SJSA1 (cell line): ENCODE measurements at places on chromosomes 5 and 9. TPM values are rescaled to one million over a fixed set of nuclear protein-coding genes. Genes with fewer than 3 reads are reported as not detected.

DNA sequence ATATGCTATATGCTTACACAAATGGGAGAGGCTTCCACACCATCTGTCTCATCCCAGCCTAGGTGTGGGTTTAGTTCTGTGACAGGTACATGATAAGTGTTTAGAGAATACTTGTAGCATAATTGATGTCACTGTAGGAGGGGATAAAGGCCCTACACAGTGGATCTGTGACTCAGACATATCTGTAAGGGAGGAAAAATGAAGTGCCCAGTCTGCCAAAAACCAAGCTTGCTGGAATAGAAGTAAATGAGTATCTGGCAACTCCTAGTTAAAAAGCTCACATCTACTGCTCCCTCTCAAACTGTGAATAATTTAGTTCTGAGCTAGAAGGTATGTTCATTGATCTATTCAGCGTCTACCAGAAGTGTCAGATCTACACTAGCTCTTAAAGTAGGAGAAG lies 38.9 kb upstream of the FAM174A start:
- H3K36me3 ChIP-seq = no peaks in the 10 kb centered on the region
- H3K27ac ChIP-seq = no peak overlapping the region
- no peaks in the 10 kb centered on the region for H3K27me3 ChIP-seq
- no peak overlapping the region for H3K4me3 ChIP-seq
- DNase-seq = no peak

GRCh38 chr5:18000744-18001143 lies 366.5 kb downstream of the TAF11L14 start:
- no peaks in the 10 kb centered on the region for H3K27me3 ChIP-seq
- no peak overlapping the region for H3K27ac ChIP-seq
- H3K4me1 ChIP-seq = no peaks in the 10 kb centered on the region
- H3K4me3 ChIP-seq = no peak overlapping the region
- no peaks in the 10 kb centered on the region for H3K36me3 ChIP-seq

- no peaks in the 10 kb centered on the region for H3K36me3 ChIP-seq
- no peaks in the 10 kb centered on the region for H3K27me3 ChIP-seq
- H3K4me3 ChIP-seq = no peak overlapping the region
- H3K27ac ChIP-seq = no peak overlapping the region
- no peaks in the 10 kb centered on the region for H3K4me1 ChIP-seq
- no peak for DNase-seq
Measured at GRCh38 chr5:44942524-44943001, 133.8 kb downstream of the MRPS30 start.

DNA sequence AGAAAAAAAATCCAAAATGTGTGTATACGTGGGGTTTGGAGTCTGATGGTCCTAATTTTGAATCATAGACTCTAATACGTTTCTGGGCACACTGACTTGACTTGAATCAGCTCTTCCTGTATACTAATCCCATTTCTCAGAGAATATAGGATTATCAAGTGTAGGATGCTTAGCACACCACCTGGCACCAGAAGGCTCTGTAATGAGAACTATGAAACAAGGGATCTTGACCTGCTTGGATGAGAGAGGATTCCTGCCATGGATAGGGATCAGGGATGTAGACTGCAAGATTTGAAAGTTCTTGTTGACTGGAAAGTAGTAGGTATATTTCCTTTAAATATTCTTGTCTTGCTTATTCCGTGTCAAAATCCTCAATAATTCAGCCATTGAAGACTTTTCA lies 7.8 kb downstream of the HSPA4 start:
- no peak for DNase-seq
- H3K27me3 ChIP-seq = no peaks in the 10 kb centered on the region
- H3K4me1 ChIP-seq = no peaks in the 10 kb centered on the region
- no peak overlapping the region for H3K4me3 ChIP-seq

GRCh38 chr5:11174591-11174990 lies 413.6 kb upstream of the DAP start:
- H3K4me1 ChIP-seq = no peaks in the 10 kb centered on the region
- peaks cover 20% of the 10 kb centered on the region for H3K27me3 ChIP-seq
- DNase-seq = no peak
- H3K36me3 ChIP-seq = no peaks in the 10 kb centered on the region

- H3K27ac ChIP-seq = no peak overlapping the region
- peaks cover 74% of the 10 kb centered on the region for H3K36me3 ChIP-seq
- DNase-seq = no peak
- no peak overlapping the region for H3K4me3 ChIP-seq
- peaks cover 26% of the 10 kb centered on the region for H3K4me1 ChIP-seq
Measured at GRCh38 chr5:171405615-171406014, 13.8 kb upstream of the FGF18 start.

DNA sequence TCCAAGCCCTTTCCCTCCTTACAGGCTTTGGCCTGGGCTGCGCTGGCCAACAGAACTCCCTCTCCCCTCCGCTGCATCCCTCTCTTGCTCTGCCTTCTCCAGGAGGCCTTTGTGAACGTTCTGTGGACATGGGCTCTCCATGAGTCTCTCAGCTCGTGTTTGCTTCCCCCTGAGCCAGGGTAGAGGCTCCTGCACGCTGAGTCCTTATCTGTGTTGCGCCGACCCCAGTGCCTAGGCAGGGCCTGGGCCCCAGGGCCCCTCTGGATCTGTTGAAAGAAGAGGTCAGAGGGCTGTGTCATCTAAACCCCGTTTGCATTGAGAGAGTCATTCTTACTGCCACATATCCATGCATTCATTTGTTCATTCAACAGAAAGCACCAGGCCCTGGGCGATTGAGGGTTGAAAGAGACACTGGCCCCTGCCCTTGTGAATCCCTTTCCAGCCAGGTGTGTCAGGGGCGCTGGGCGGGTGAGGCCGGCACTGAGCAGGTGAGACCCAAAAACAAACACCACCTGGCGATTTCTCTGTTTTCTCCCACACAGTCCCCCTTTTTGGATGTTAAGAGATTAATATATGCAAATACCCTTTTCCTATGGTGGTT lies 111.2 kb upstream of the IER5L start:
- H3K4me1 ChIP-seq = no peaks in the 10 kb centered on the region
- no peak for DNase-seq
- no peaks in the 10 kb centered on the region for H3K36me3 ChIP-seq
- no peak overlapping the region for H3K4me3 ChIP-seq
- no peaks in the 10 kb centered on the region for H3K27me3 ChIP-seq

GRCh38 chr5:7787770-7788169 lies 63.2 kb downstream of the CFAP90 start:
- H3K27ac ChIP-seq = no peak overlapping the region
- no peaks in the 10 kb centered on the region for H3K4me1 ChIP-seq
- no peak overlapping the region for H3K4me3 ChIP-seq
- H3K27me3 ChIP-seq = no peaks in the 10 kb centered on the region
- no peaks in the 10 kb centered on the region for H3K36me3 ChIP-seq

- no peaks in the 10 kb centered on the region for H3K36me3 ChIP-seq
- H3K27me3 ChIP-seq = no peaks in the 10 kb centered on the region
- peaks cover 5% of the 10 kb centered on the region for H3K4me1 ChIP-seq
- H3K27ac ChIP-seq = no peak overlapping the region
- no peak for DNase-seq
- H3K4me3 ChIP-seq = no peak overlapping the region
Measured at GRCh38 chr5:33696411-33696810, 195.4 kb downstream of the ADAMTS12 start.

DNA sequence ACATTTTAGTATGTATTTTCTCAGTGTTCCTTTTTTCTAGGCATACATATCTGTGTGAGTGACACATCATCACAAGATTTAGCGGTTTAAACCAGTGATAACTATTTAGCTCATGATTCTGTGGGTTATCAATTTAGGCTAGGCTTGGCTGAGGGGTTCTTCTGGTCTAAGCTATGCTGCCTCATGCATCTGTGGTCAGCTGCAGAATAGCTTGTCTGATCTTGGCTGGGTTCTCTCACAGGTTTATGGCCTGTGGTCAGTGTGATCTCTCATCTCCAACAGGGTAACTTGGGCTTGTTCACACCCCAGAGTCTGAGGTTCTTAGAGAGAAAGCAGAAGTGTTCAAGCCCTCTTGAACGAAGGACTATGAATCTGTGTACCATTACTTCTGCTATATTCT lies 363.3 kb downstream of the KDM4C start:
- no peaks in the 10 kb centered on the region for H3K4me1 ChIP-seq
- no peaks in the 10 kb centered on the region for H3K27me3 ChIP-seq
- no peaks in the 10 kb centered on the region for H3K36me3 ChIP-seq
- DNase-seq = no peak
- H3K27ac ChIP-seq = no peak overlapping the region

- DNase-seq = no peak
- H3K4me3 ChIP-seq = no peak overlapping the region
- H3K4me1 ChIP-seq = no peaks in the 10 kb centered on the region
- no peak overlapping the region for H3K27ac ChIP-seq
- no peaks in the 10 kb centered on the region for H3K36me3 ChIP-seq
Measured at GRCh38 chr5:124253203-124253810, 493.1 kb downstream of the ZNF608 start.

DNA sequence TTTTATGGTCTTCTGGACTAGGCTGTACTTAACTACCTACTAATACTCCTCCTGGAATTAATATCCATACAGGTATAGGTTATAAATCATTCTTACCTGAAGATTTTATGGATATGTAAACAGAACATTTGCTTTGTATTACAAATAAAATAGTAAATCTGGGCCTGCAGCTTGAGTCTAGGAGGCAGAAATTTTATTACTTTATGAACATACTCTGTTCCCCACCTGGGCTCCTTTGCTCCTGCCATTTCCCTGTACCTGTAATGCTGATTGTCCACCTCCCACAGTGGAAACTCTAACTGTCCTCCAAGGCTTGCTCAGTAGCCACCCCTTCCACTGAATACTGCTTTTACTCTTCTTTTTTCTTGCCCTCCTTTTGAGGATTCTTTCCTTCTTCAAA lies 108.0 kb downstream of the PAM start:
- no peak overlapping the region for H3K27ac ChIP-seq
- H3K36me3 ChIP-seq = no peaks in the 10 kb centered on the region; the same call in 1 of the 2 replicates
- H3K27me3 ChIP-seq = no peaks in the 10 kb centered on the region
- no peak overlapping the region for H3K4me3 ChIP-seq
- no peak for DNase-seq
- H3K4me1 ChIP-seq = peaks cover 41% of the 10 kb centered on the region

- H3K4me3 ChIP-seq = no peak overlapping the region
- H3K27ac ChIP-seq = no peak overlapping the region
- H3K36me3 ChIP-seq = no peaks in the 10 kb centered on the region
- H3K27me3 ChIP-seq = no peaks in the 10 kb centered on the region
- no peak for DNase-seq
Measured at GRCh38 chr5:33745101-33745770, 146.6 kb downstream of the ADAMTS12 start.

DNA sequence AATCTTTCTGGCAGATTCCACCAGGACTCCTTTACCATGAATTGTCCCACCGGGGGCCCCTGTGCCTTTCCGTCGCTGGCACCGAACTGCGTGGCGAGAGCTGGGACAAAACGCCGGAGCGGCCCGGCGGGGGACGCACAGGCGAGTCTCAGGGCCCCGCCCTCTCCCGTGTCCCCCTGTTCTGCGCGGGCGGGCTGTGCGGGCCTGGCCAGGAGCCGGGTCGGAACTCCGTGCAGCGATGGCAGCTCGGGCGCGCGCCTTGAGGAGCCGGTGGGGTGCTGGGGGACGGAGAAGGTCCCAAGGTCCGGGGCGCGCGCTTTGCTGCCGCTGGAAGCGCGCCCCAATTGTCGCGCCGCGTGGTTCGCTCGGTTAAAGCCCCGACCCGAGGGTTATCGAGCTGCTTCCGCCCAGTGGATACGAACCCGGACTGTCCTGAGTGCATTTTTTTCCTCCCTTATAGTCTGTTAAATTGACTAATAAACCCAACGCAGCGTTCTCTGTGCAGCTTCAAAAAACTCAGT lies 125.3 kb downstream of the TMEM174 start:
- no peaks in the 10 kb centered on the region for H3K27me3 ChIP-seq
- H3K27ac ChIP-seq = no peak overlapping the region

GRCh38 chr5:2288466-2288865 lies 405.7 kb upstream of the IRX4 start:
- H3K4me1 ChIP-seq = no peaks in the 10 kb centered on the region
- no peaks in the 10 kb centered on the region for H3K27me3 ChIP-seq
- H3K4me3 ChIP-seq = no peak overlapping the region
- no peaks in the 10 kb centered on the region for H3K36me3 ChIP-seq
- no peak overlapping the region for H3K27ac ChIP-seq
- no peak for DNase-seq

GRCh38 chr5:9924614-9925013 lies 294.5 kb upstream of the TAS2R1 start:
- H3K27ac ChIP-seq = peak overlapping the region; percentile 80
- no peaks in the 10 kb centered on the region for H3K36me3 ChIP-seq
- H3K4me1 ChIP-seq = peaks cover 34% of the 10 kb centered on the region
- no peaks in the 10 kb centered on the region for H3K27me3 ChIP-seq

DNA sequence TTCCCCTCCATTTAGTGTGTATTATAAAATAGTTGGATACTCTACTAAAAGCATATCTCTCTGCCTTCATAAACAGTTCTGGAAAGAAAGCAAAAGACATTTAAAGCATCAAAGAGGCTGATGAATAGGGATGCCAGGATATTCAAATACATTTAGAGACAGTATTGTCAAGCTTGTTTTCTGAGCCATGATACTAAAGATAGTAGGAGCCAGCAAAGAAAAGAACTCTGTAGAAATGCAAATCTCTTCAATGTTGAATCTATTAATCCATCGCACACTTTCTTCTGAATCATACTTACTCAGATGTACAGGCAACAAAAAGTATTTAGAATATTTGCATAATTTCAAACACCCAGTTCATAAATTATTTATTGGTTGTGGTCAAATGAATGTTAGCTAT lies 207.1 kb upstream of the MEF2C start:
- H3K4me3 ChIP-seq = no peak overlapping the region
- no peaks in the 10 kb centered on the region for H3K4me1 ChIP-seq
- DNase-seq = no peak
- H3K36me3 ChIP-seq = no peaks in the 10 kb centered on the region
- H3K27me3 ChIP-seq = no peaks in the 10 kb centered on the region
- no peak overlapping the region for H3K27ac ChIP-seq

GRCh38 chr5:130885691-130886090 lies 279.4 kb downstream of the HINT1 start:
- peaks cover 4% of the 10 kb centered on the region for H3K27me3 ChIP-seq
- H3K27ac ChIP-seq = no peak overlapping the region
- no peak overlapping the region for H3K4me3 ChIP-seq
- H3K4me1 ChIP-seq = no peaks in the 10 kb centered on the region

GRCh38 chr5:6576861-6577501 lies 55.9 kb downstream of the NSUN2 start:
- H3K4me3 ChIP-seq = no peak overlapping the region
- no peak overlapping the region for H3K27ac ChIP-seq

SETX gene
- 26.1 and 34.6 TPM in 2 replicates for total RNA-seq

NDUFA8 gene
- 38.5 and 47.8 TPM in 2 replicates for total RNA-seq

IFNA2 gene
- total RNA-seq = not detected in 2 replicates

IFNB1 gene
- total RNA-seq = not detected in 2 replicates

BNC2 gene
- total RNA-seq = 1.6 and 4.9 TPM in 2 replicates

PIP5KL1 gene
- total RNA-seq = 1.6 and 18.4 TPM in 2 replicates

PCDHA3 gene
- total RNA-seq = 0.05 TPM in 1 of 2 replicates, not detected in the other

GLDC gene
- total RNA-seq = 0.18 TPM in 1 of 2 replicates, not detected in the other

FKTN gene
- total RNA-seq = 21.2 and 22.2 TPM in 2 replicates

SLC36A1 gene
- 20.3 and 20.8 TPM in 2 replicates for total RNA-seq

SPINK7 gene
- not detected in 2 replicates for total RNA-seq

IL13 gene
- not detected in 2 replicates for total RNA-seq

DBH gene
- not detected in 2 replicates for total RNA-seq

CCDC69 gene
- 0.03 and 0.39 TPM in 2 replicates for total RNA-seq

GZMA gene
- total RNA-seq = not detected in 2 replicates

INSL6 gene
- total RNA-seq = not detected in 2 replicates

SLC4A9 gene
- total RNA-seq = not detected in 2 replicates
